Psoas muscle (tissue), 8 donors: ENCODE measurements at places on chromosomes 4 and X. TPM values are rescaled to one million over a fixed set of nuclear protein-coding genes. Genes with fewer than 3 reads are reported as not detected.

BEX5 gene
- total RNA-seq = not detected

WNK3 gene
- 0.15 TPM for total RNA-seq

PCDH19 gene
- total RNA-seq = 0.86 TPM

DNA sequence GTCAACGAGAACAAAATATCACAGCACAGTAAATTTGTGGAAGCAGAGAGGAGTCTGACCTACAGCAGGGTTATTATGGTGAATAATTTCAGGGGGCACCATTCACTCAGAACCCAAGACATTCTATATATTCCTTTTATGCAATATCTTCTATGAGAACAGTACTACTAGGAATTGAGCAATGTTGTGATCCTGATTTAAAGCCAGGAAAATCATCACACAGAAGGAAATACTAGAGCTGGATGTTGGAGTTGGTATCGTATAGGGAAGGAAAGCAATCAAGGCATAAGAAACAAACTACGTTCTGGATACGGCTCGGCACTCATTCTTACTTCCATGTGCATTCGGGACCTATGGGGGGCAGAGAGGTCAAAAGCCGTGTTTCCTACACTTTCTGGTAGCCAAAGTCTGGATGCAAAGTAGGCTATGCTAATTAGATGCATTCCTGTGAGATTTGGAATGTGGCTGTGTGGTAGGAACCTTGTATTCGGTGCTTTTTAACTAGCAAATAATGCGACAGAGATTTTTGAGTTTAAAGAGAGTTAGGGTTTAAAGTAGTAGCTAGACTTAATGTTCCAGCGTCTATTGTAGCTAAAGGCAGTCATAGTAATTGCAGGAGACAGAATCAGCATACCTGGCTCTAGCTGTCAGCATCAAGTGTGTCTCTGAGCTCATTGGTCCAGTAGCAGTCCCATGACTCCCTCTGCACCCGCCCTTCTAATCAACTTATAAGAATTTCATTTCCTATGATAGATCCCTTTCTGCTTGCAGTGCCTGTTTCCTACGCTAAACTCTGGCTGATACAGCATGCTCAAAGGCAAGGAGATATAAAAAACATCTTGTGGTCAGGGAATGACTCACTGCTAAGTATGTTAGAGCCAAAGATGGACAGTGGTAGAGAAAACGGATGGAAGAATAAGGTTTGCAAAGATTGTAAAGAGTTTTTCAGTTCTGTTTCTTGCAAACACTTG, 43.3 kb upstream of the PDGFC start:
- no peak for DNase-seq

- DNase-seq = no peak
Measured at GRCh38 chrX:24648495-24648894, 1.3 kb upstream of the PCYT1B start.
